ENCODE measurements at places on chromosomes 7 and 10. TPM values are rescaled to one million over a fixed set of nuclear protein-coding genes. Genes with fewer than 3 reads are reported as not detected.

GRCh38 chr10:78597796-78598555 is 470.8 kb upstream of the ZMIZ1 start:
- no peak for DNase-seq

The TMEM236 gene
- polyA plus RNA-seq, result 0.27 TPM

GRCh38 chr10:122864194-122864592 is 15.2 kb downstream of the FAM24B start:
- no peak for DNase-seq

DNA sequence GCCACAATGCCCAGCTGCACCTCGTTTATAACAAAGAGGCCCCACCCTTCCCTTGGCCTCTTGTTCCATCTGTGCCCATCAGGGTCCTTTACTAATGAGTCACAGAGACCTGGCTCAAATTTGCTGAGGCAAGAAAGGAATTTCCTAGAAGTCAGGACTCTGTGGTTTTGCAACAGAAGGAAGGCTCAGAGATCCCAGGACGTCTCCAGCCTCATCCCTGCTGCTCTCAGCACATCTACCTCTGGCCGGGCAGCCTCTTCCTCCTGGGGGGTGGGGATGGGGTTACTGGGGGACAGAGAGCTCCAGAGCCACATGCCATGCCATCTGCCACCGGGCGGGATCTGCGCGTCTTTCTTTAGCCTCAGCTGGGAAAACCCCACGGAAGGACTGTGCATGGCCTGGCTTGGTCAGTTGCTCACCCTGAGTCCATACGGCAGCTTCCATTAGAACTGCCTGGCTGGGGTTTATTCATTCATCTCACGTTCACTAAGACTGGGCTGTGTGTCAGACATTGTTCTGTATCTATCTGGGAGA is 41.9 kb upstream of the PSMG3 start:
- DNase-seq, result peak; percentile 92

The WEE2 gene
- polyA plus RNA-seq, result 0.53 TPM

- DNase-seq, result no peak
Observed at GRCh38 chr10:16673443-16673842, 143.8 kb downstream of the RSU1 start.

GRCh38 chr7:138515001-138515528 is 55.0 kb downstream of the TRIM24 start:
- DNase-seq, result no peak

Data from spinal cord (tissue), 10 donors.